GM13977 (cell line): ENCODE measurements at places on chromosomes 7 and 10.

DNA sequence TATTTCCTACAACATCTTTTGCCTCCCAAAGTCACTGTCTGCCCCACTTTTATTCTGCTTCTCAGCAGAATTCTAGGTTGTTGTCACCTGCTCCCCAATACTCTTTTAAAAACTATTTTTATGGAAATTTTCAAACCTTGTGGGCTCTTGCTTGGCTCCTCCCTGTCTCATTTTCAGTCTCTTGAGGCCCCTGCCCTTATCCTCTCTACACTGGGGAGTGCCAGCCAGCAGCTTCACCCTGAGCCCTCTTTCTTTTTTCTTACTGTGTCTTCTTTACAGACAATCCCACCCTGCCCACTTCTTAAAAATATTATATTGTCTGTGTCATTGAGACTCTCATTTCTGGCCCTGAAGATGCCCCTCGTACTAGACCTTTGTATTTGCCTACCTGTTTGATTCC is 61.7 kb upstream of the TMEM248 start:
- no peak for DNase-seq

DNA sequence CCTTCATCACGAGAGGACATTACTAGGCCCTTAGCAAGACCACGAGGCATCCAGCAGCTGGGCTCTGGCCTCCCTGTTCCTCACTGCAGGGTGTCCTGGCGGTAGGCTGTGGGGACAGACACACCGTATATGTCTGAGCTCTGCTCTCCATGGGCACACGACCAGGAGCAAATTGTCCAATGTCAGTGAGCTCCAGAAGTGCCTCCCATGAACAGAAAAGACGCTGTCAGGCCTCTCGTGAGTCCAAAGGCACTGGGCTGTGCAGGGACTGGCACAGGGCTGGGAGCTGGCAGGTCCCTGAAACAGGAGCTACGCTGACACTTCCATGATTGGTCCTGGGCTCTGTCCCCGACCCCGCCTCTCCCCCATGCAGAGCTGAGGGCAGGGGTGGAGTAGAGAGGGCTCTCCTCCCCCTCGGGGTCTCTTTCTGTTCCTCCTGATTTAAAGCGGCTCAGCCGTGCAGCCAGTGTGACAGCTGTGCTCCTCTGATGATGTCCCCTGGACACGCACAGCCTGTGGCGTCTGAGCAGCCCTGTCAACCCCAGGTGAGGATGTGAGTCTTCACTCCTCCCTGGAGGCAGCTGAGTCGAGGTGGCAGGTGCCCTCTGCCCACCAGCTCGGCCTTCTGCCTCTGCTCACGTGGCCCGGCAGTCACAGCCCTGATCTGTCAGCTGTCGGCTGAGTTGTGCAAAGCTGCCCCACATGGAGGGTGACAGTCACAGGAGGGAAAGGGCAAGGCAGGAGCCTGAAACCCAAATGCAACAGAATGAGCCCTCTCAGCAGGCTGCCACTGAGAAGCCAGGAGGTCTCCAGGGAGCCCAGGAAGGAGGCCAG is 13.0 kb downstream of the ANTXRL start:
- DNase-seq: no peak

GRCh38 chr7:155343661-155344121 is 46.0 kb downstream of the INSIG1 start:
- DNase-seq: no peak

DNA sequence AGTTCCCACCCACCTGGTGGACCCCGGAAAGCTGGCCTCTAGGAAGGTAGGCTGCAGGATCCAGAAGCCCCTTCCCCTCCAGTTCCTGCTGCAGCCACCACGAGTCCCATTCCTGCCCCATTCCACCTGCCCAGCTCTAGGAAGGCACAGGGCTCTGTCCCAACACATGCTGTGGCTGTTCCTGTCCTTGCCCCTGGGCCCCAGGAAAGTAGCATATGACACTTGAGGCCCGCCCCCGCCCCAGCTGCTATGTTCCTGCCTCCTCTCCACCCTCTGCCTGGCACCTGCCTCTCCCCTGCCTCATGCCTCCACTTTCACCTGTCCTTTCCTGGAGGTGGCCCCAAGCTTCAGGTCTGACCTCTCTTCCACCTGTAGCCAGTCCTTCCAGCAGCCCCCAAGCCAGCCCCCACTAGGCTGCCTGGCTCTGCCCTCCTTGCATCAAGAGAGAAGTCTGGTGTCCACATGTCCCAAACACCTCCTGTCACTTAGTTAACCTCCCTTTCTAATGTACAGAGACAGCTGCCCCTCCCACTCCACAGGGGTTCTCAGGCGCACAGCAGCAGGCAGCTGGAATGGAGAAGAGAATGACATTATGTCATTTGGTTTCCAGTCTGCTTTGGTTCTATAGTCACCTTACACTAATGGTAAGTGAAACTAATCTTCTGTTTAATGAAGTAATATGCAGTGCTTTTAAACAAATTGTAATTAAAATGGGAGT is 22.7 kb downstream of the YKT6 start:
- DNase-seq: no peak

DNA sequence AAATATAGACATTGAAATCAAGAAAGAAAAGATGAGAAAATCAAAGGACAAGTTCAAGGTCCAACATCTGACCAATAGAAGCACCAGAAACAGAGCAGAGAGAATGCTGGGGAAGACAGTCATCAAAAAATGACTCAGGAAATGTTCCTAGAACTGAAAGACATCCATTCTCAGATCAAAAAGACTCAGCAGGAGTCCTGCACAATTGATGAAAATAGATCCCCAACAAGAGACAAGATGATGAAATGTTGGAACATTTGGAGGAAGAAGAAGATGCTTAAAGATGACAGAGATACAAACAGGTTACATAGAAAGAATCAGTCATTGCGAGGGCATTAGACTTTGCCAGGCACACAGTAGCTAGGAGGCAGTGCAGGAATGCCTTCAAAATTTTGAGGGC is 30.0 kb upstream of the EIF5AL1 start:
- no peak for DNase-seq

GRCh38 chr10:61890430-61890829 is 11.1 kb upstream of the ARID5B start:
- no peak for DNase-seq

GRCh38 chr10:60646966-60647796 is 131.1 kb upstream of the CDK1 start:
- DNase-seq: peak; percentile 27

GRCh38 chr10:3477683-3478082 is 305.1 kb upstream of the PITRM1 start:
- DNase-seq: peak; percentile 40

DNA sequence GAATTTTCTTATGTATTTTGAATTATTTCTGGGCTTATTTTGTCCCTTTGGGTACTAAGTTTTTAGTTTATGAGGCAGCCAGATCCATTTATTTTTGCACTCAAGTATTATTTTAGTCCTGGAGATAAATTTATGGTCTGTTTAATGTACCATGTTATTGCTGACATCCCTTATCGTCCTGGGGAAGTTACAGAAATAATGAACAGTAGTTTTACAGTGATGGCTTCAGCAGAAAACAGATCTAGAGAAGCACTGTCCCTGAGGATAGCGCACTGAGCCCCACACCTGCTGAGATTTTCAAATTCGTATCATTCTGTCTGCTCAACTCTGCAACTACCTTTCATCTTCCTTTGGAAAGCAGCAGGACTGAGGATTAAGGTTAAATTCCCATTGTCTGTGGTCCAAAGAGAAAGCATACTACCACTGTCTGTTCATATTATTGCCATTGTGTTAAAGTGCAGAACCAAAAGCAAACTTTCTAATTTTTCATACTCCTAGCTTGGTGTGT is 168.3 kb downstream of the SNX13 start:
- DNase-seq: no peak

DNA sequence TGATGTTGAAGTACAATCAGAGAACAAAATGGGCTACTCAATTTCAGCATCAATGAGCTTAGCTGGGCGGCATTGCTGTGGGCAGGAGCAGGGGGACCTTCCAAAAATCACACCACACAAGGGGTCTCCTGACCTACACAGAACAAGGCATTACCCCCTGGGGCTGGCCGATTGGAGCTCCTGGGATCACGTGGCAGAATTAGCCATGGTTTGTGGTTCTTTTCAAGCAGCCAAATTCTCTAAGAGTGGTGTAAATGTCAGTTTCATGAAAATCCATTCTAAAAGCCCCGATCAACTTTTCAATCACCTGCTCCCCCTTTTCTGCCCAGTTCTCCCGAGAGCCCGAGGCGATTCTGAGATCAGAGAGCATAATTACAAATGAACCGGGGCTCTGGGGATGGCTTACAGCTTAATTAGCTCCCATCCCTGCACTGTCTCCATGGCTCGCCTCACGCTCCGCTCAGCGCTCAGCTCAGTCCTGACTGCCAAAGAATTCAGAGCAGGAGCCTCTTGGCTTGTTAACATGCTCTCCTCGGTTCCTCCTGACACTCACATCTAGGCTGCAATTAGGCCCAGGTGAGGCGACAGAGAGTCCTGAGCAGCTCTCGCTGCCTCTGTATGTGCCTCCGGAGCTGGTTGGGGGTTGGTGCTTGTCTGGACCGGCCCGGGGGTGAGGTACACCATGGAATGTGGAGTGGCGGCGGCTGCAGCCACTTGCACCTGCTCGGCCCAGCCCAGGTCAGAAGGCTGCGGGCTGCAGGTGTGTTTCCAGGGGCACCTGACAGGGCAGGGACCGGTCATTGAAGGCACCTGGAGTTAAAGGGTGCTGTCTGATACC is 111.8 kb downstream of the WDR11 start:
- no peak for DNase-seq
